Left ventricle myocardium inferior (tissue), 1 donor: ENCODE measurements at places on chromosomes 7 and 10. TPM values are rescaled to one million over a fixed set of nuclear protein-coding genes. Genes with fewer than 3 reads are reported as not detected.

Gene ADAM22
- total RNA-seq: 1.9 TPM

Gene LRRC18
- total RNA-seq: not detected

Gene RSU1
- total RNA-seq: 39.2 TPM

Gene RBM20
- 101 TPM for total RNA-seq

Gene MSMB
- total RNA-seq: not detected

Gene NUTM2D
- 6.0 TPM for total RNA-seq

Gene AGR3
- not detected for total RNA-seq

Gene CYP26A1
- not detected for total RNA-seq

Gene DPYSL4
- 42.8 TPM for total RNA-seq

Gene PDZD7
- 0.27 TPM for total RNA-seq

Gene HPSE2
- not detected for total RNA-seq

Gene PTPN20
- 13.0 TPM for total RNA-seq
